ENCODE measurements at places on chromosomes 5 and 9. TPM values are rescaled to one million over a fixed set of nuclear protein-coding genes. Genes with fewer than 3 reads are reported as not detected.

Gene RLN1
- total RNA-seq = not detected

DNA sequence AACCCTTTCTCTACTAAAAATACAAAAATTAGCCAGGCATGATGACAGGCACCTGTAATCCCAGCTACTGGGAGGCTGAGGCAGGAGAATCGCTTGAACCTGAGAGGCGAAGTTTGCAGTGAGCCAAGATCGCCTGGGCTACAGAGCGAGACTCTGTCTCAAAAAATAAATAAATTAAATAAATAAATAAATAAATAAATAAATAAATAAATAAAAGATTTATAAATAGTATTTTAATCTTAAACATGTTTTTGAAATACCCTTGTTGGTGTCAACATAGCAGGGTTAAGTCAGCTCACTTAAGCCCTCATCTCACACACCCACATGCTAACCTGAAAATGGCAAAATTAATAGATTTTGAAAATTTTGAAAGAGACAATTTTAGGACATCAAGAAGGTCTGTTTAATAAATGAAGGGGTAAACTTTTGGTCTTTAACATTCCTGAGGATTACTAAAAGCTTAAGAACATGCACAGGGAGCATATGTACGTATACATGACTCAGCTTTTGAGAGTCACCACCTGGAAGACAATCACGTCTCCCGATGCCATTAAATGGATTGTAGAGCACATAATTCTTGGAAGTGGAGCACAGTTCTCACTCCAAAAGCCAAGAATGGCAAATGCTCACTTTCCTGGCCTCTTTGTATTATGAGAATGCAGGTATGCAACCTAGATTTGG lies 202.5 kb downstream of the GDNF start:
- H3K4me3 ChIP-seq = no peak overlapping the region
- H3K36me3 ChIP-seq = no peaks in the 10 kb centered on the region
- peaks cover 15% of the 10 kb centered on the region for H3K4me1 ChIP-seq
- no peak overlapping the region for H3K27ac ChIP-seq
- DNase-seq = no peak
- no peaks in the 10 kb centered on the region for H3K27me3 ChIP-seq

DNA sequence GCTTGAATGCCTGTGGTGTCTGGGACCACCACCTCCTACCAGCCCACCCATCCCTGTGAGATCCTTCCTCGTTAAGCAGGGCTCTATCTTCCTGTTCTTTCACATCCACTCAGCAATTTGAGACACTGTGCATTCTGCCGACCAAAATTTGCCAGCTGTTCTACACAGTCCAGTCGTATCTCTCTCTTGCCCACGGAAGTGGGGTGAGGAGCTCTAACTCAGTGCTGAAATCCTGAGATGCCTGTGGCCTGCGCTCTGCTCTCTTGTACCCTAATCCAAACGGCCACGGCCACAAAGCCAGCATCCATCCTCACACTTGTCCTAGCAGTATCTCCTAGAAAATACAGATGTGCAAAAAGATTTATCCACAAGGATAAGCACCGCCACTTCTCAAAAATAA lies 97.9 kb downstream of the MVB12B start:
- peaks cover 25% of the 10 kb centered on the region for H3K36me3 ChIP-seq
- peaks cover 4% of the 10 kb centered on the region for H3K4me1 ChIP-seq
- H3K4me3 ChIP-seq = no peak overlapping the region

DNA sequence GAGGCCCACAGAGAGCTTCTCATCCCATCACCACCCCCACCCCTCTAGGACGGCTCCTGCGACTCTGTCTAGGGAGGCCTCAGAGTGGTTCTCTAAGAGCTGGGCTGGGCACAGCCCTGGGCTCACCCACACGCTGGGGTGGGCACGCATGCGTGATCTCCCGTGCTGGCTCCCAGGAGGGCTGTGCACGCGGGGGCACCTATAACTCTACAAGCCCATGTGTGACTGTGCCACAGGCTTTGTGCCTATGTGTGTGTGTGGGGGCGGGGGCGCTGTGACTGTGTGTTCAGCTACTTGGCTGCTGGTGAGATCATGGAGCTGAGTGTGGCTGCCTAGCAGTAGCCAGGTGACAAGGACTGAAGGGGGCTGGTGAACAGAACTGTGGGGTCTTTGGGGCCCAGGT lies 32.2 kb downstream of the NDUFA8 start:
- DNase-seq = no peak
- peaks cover 14% of the 10 kb centered on the region for H3K4me1 ChIP-seq
- H3K27ac ChIP-seq = no peak overlapping the region
- no peaks in the 10 kb centered on the region for H3K36me3 ChIP-seq

DNA sequence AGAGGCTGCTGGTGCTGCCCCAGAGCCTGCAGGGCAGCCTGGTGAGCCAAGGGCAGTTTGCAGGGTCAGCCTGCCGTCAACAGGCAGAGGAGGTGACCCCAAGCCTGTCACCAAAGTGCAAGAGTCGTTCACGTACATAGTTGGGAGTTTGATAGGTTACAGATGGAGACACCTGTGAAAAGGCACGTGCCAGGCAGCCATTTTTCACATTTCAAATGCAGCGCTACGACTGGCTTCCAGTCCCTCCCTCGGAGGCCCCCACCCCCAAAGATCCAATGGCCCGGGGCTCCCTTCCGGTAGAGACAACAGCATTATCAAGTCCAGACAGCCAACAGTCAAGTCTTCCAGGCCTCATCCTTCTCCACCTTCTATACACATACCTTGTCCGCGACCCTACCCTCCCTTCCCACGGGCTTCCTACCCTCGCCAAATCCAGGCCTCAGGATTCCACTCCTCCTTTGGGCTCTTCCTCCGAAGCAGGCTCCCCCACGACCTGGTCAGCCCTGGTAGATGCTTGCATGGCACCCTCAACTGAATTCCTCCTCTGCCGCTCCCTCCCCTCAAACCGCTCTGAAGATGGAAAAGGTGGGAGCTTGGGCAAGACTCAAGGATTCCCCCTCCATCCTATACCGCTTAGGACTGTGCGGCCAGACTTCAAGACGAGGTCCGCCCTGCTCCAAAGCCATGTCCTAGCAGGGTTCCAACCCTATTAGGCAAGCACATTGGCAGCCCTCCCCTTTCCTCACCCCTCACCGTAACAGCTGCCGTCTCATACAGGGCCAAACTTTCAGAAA lies 13.2 kb downstream of the HNRNPH1 start:
- H3K27ac ChIP-seq = peak overlapping the region; percentile 31
- no peaks in the 10 kb centered on the region for H3K27me3 ChIP-seq
- no peak for DNase-seq
- peaks cover 33% of the 10 kb centered on the region for H3K4me1 ChIP-seq
- no peak overlapping the region for H3K4me3 ChIP-seq

DNA sequence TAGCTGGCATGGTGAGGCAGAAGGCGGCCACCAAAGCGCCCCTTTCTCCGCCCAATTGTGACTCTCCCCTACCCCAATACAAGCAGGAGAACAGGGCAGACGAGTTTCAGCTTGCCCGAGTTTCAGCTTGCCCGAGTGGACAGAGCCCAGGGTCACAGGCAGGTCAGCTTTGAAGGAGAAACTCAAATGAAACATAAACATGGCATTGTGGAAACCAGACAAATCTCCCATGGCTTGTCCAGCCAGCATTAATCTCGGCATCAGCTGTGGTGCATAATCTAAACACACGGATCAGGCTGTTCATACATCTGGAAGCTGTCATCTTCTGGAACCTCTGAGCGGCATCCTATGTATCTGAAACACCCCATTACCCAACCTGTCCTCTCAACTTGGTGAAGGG lies 16.9 kb downstream of the PTCH1 start:
- no peak for DNase-seq
- H3K27me3 ChIP-seq = no peaks in the 10 kb centered on the region
- H3K4me3 ChIP-seq = no peak overlapping the region
- H3K4me1 ChIP-seq = peaks cover 56% of the 10 kb centered on the region

GRCh38 chr9:131096269-131097125 lies at the start of gene AIF1L:
AIF1L (plus strand) TSS chr9:131096531; CDS start chr9:131096630, 99 bp downstream.
- H3K36me3 ChIP-seq = no peaks in the 10 kb centered on the region
- DNase-seq = no peak
- peaks cover 4% of the 10 kb centered on the region for H3K27me3 ChIP-seq
- H3K4me1 ChIP-seq = peaks cover 40% of the 10 kb centered on the region
- peak within 1 kb of the TSS; percentile 61 for H3K4me3 ChIP-seq

DNA sequence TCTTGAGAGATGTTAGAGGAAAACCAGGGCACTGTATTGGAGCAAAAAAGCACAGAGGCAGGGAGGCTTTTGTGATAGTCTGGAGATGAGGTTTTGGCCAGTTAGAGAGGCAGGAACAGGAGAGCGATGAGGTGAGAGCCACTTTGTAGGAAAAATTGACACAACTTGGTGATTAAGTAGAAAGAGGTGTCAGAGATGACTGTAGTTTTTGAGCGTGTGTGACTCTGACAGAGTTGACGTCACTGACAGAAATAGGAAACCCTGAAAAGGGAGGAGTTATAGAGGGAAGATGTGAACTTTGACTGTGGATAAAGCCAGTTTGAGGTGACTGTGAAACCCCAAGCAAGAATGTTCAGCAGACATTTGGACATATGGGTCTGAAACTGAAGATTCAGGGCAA lies 15.7 kb downstream of the NFX1 start:
- H3K27ac ChIP-seq = no peak overlapping the region
- peak; percentile 3 for DNase-seq
- H3K27me3 ChIP-seq = no peaks in the 10 kb centered on the region

- H3K27me3 ChIP-seq = no peaks in the 10 kb centered on the region
- H3K27ac ChIP-seq = no peak overlapping the region
- no peak overlapping the region for H3K4me3 ChIP-seq
These were observed 304.6 kb upstream of the DMRT1 start for GRCh38 chr9:536597-537511.

GRCh38 chr5:86890375-86890774 lies 272.6 kb downstream of the COX7C start:
- H3K27ac ChIP-seq = no peak overlapping the region
- peaks cover 3% of the 10 kb centered on the region for H3K27me3 ChIP-seq
- no peaks in the 10 kb centered on the region for H3K4me1 ChIP-seq

GRCh38 chr9:130089141-130089540 lies 35.4 kb downstream of the GPR107 start:
- no peak overlapping the region for H3K4me3 ChIP-seq
- no peaks in the 10 kb centered on the region for H3K27me3 ChIP-seq
- H3K36me3 ChIP-seq = peaks cover 37% of the 10 kb centered on the region
- no peaks in the 10 kb centered on the region for H3K4me1 ChIP-seq

Gene TMEM215
- total RNA-seq = not detected

GRCh38 chr9:16709924-16710323 lies 160.5 kb downstream of the BNC2 start:
- DNase-seq = no peak
- no peak overlapping the region for H3K27ac ChIP-seq
- H3K4me3 ChIP-seq = no peak overlapping the region
- peaks cover 38% of the 10 kb centered on the region for H3K4me1 ChIP-seq
- H3K36me3 ChIP-seq = peaks cover 5% of the 10 kb centered on the region

Gene FAM151B
- total RNA-seq = 4.9 TPM

- peaks cover 45% of the 10 kb centered on the region for H3K4me1 ChIP-seq
These were observed 49.4 kb upstream of the COL5A1 start for GRCh38 chr9:134592018-134592818.

GRCh38 chr9:7879551-7880245 lies 80.1 kb upstream of the DMAC1 start:
- no peak for DNase-seq
- H3K4me3 ChIP-seq = no peak overlapping the region
- H3K4me1 ChIP-seq = no peaks in the 10 kb centered on the region
- H3K27ac ChIP-seq = no peak overlapping the region
- H3K36me3 ChIP-seq = no peaks in the 10 kb centered on the region

DNA sequence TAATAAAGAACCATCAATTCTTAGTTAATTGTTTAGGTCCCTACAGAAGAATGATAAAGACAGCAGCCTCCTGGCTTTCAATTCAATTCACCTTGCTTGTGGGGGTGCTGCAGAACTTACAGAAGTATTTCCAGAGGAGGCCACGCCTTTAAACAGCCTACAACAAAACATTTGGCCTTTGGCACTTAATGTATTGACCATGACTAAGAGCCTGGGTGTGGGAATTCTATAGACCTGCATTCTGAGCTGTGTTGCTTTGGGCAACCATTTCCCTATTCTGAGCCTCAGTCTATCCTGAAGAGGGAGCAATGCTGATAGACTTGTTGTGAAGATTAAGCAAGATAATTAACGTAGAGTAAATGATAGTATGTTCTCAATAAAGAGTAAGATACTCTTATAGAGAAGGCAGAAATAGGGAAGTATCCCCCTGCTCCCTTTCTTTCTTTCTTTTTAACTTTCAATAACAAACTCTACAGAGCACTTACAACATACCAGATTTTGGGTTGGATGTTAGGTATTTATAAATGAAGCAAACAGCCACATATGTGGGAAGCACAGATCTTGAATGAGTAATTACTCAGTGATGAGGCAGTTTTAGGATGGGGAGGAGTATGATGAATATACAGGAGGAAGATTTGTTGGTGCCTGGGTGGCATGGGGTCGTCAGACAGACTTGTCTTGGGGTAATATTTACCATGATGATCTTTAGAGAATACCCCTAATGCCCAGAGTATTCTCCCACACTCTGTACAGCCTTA lies 28.4 kb downstream of the PAPPA start:
- H3K36me3 ChIP-seq = peaks cover 57% of the 10 kb centered on the region
- H3K4me3 ChIP-seq = no peak overlapping the region
- DNase-seq = no peak
- peaks cover 53% of the 10 kb centered on the region for H3K4me1 ChIP-seq

- peaks cover 9% of the 10 kb centered on the region for H3K27me3 ChIP-seq
- no peak for DNase-seq
- no peaks in the 10 kb centered on the region for H3K36me3 ChIP-seq
- no peak overlapping the region for H3K27ac ChIP-seq
- no peak overlapping the region for H3K4me3 ChIP-seq
These were observed 158.5 kb downstream of the TRPM6 start for GRCh38 chr9:74729136-74729695.

DNA sequence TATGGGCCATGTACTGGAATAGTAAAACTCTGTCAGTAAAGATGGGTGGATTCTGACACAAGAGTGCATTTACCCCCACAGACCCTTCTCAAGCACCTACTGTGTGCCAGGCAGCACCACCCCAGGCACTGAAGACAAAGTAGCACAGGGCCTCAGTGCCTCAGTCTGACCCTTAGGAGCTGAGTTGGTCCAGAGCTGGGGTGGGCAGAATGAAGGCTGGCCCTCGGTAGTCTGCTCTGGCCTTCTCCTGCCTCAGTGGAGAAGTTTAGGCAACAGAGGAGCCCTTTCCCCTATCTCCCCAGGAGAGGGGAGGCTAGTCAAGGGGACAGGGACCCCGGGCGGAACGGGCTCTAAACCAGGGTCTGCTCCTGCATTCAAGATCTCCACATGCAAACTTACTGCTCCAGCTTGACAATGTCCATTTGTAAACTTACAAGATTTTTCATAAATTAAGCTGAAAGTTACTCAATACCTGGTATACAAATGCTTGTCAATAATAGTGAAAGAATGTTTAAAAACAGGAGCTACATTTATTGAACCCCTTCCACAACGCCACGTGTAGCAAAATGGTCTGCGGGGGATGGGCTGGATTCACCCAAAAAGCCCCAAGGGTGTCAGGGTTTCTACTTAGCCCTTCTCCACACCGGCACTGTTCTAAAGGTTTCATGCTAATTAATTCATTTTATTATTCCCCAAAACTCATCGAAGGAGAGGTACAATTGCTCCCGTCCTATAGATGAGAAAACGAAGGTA lies 1.5 kb downstream of the VDAC1 start:
- H3K36me3 ChIP-seq = peaks cover 4% of the 10 kb centered on the region
- DNase-seq = no peak
- H3K27me3 ChIP-seq = no peaks in the 10 kb centered on the region
- H3K4me1 ChIP-seq = peaks cover 36% of the 10 kb centered on the region
- H3K27ac ChIP-seq = peak overlapping the region; percentile 88

Gene PCDHA9
- total RNA-seq = 1.7 TPM

GRCh38 chr9:23526806-23527205 lies 299.2 kb downstream of the ELAVL2 start:
- no peaks in the 10 kb centered on the region for H3K27me3 ChIP-seq
- DNase-seq = no peak
- H3K4me3 ChIP-seq = no peak overlapping the region

Gene LPCAT1
- 39.9 TPM for total RNA-seq
